ENCODE measurements at places on chromosomes 13 and 19.

DNA sequence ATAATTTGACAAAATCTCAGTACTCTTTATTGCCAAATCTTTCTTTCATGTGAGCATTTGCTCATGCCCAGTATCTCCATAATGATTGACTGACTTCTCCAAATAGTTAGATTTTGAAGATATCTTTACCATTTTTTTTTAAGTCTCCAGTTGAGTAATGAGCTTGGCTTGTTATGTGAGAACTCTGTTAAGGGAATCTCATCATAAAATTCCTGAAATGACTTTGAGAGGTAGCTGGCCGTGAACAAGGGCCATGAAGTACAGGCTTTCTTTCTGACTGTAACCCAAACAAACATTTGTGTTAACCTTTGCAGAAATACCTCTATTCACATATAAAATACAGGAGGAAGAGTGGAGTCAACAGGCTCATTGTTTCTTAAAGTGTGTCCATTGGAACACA lies 449.7 kb downstream of the IRS2 start:
- DNase-seq = no peak

DNA sequence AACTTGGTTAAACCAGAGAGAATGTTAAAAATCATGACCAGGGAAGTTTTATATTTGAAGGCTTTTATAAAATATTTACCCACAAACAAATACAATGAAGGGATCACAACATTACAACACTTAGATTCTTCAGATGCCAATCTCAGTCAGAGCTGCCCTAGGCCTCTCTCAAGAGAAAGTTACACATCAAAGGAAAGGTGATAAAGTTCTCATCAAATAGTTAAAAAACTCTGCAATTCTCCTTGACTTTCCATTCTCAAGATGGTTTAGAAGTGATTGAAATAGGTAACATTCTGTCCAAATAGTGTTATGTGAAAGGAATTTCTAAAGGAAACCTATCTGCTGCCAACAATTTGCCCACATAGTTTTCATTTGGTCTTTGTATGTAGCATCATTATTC lies 1115.2 kb upstream of the MIR17HG start:
- DNase-seq = no peak

DNA sequence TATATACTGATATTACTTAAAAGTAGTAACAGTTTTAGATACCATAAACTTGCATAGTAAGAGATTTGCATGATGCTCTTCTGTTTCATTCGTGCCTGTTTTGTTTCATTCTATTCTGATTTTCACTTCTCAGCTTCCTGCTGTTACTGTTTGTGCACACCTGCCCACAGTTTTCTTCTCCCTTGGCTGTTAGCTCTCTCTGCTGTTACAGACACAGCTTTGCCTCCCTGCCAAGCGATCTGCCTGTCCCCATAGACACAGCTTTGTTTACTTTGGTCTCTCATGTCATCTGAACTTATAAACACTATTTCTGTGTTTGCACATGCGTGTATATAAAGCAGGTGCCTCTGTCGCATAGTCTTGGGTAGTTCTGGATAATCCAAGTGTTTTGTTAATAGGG lies 21.4 kb upstream of the UPF3A start:
- no peak for DNase-seq

GRCh38 chr13:94330552-94331071 lies 148.9 kb downstream of the DCT start:
- no peak for DNase-seq

DNA sequence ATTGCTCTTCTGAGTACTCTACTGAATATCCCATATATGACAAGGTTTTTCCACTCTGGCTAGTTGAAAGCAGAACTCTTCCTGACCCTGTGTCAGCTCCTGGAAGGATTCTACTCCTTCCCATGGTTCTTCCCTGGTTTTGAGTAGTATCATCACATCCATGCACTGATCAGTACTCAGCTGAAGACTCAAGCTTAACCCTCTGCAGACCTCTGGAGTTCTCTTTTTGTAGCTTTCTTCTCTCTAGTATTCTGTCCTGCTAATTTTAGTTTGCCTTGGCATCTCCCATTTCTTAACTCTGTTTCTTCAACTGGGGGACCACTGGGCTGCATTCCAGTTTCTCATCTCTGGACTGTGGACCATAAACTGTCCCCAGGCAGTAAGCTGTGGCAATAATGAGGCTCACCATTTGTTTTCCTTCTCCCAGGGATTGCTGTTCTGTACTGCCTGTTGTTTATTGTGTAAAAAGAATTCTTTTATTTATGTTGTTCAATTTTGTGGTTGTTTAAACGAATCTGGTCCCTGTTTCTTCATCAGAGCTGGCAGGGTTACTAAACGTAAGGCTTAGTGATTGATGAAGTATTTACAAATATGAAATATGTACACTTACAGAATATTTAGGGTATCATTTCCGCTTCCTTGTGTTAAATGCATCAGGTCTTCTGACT lies 19.7 kb downstream of the LPAR6 start:
- no peak for DNase-seq

GRCh38 chr13:99123101-99124045 lies 77.3 kb upstream of the UBAC2 start:
- DNase-seq = no peak

DNA sequence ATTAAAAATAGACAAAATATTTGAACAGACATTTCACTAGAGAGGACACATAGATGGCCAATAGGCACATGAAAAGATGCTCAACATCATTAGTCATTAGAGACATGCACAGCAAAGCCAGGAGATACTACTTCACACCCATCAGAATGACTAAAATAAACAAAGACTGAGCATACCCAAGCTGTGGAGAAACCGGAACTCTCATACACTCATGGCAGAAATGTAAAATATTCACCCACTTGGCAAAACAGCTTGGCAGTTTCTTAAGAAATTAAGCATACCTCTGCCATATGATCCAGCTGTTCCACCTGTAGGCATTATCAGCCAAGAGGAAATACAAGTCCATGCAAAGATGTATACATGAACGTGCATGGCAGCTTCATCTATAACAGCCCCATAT lies 213.4 kb downstream of the TSHZ3 start:
- no peak for DNase-seq

GRCh38 chr19:38076337-38076736 lies 147.7 kb downstream of the DPF1 start:
- no peak for DNase-seq
